ENCODE measurements at places on chromosomes 3 and 15.
A peak's percentile ranks its signal among the peaks of the same experiment; 100 is the strongest.

DNA sequence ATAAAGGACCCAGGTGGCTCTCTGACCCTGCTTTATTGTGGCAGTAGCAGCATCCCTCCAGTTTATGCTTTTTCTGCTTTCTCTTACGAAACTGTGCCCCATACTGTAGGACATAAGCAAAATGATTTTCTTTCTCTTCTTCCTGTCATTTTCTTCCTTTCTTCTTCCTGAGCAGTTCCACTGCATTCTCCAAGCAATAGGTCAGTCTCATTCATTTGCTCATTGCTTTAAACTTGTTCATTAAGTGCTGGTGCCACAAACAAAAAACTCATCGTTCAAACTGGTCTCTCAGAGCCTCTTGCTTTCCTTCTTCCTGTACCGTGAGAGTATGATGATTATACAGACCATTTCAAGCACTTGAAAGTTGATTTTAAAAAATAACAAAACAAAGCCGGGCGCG lies 66.8 kb downstream of the PDE8A start:
- DNase-seq: no peak

DNA sequence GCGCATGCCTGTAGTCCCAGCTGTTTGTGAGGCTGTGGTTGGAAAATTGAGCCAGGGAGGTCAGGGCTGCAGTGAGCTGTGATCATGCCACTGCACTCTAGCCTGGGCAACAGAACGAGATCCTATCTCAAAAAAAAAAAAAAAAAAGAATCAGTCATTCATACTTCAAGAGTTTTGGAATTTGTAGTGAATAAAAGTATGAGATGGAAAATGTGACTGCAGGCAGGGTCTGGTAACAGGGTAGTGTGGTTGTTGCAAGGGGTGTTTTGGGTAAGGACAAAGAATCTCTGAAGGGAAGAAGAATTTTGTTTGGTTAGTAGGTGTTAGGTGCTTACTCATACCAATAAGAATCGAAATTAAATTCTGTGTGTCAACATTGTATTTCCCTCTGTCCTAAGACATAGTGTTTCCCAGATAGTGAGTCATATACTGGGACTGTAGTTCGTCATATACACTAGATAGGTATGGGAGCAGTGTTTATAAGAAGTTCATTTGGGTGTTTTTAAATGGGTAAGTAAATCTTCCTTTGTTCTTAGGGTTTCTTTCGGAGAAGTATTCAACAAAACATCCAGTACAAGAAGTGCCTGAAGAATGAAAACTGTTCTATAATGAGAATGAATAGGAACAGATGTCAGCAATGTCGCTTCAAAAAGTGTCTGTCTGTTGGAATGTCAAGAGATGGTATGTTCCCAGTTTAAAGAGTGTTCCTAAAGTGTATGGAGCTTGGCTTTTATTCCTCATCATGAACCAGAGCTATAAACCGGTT lies 14.2 kb downstream of the NR1D2 start:
- DNase-seq: no peak

DNA sequence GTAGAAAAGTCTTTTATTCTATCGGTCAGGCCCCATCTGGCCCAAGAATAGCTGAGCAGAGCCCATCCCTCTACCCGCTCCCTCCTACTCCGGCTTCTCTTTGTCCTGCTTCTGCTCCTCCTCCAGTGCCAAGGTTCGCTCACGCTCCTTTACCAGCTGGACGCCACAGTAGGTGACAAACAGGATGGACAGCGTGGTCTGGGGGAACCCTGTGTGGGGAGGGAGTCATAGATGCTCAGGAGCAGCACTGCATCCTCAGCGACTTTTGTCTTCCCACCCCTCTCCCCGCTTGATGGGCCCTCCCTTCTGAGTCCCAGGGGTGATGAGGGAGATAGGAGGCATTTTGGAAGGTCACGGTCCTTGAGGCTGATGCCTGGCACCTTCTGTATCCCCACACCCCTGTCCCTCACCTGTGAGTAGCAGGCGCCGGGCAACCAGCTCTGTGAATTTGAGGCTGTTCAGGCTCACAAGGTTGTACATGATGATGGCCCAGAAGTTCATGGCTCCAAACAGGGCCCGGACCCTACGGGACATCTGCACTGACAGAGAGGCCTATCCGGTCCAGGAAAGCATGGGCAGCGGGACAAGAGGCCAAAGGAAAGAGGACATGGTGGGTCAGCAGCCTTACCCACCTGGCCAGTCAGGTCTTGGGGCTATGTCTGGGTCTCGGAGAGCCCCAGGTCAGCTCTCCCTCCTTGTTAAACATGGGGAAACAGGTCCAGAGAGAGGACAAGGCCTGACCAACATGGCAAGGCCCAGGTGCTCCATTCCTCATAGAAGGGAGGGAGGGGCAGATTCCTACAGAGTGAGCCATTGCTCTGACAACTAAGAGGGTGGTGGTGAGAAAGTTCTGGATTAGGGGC lies 7.6 kb downstream of the KLHL40 start:
- DNase-seq: no peak

- DNase-seq: no peak
These were observed 8.5 kb upstream of the SYNM start for GRCh38 chr15:99096173-99096893.

DNA sequence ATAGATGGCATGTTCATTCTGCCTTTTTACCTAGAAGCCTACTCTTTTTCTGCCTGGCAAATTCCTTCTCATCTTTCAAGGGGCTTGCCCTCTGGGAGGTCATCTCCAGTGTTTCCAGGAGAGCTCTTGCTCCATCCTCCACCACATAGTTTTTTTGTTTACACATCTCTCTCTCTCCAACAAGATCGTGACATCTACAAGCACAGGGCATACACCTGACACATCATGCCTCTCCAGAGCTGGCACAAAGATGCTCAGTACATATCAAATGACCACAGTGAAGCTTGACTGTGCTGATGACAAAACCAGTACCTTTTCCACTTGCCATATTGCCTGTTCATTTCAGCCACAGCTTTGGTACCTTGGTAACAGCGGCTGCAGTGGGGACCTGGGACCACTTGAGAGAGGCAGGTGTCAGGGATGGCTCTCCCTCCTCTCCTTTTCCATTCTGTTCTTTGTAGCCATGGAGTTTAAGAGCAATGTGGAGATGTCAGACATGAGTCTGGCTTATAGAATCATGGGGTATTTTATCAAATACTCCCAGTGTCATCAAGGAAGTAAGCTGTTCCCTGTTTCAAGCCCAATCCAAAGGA lies 15.4 kb downstream of the ALPK3 start:
- no peak for DNase-seq

GRCh38 chr3:37607604-37608003 lies 254.1 kb upstream of the CTDSPL start:
- DNase-seq: no peak

- DNase-seq: no peak
These were observed 51.0 kb downstream of the MCF2L2 start for GRCh38 chr3:183377307-183377959.

- DNase-seq: no peak
These were observed 4.1 kb upstream of the PAK6 start for GRCh38 chr15:40234783-40235182.

DNA sequence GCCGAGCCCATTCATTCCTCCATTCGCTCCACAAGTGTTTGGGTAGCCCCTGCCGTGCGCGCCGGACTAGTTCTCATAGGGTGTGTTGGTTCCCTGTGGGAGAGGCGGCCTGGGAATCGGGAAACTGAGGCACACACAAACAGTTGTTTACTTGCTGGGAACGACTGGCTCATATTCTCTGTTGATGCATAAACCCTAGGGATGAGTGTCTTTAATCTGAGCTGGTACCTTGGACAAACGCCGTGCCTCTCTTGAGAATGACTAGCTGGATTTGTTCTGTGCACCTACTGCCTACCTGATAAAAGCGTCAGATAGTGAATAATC lies 737 bp downstream of the DNAJA4 start:
- DNase-seq: no peak

DNA sequence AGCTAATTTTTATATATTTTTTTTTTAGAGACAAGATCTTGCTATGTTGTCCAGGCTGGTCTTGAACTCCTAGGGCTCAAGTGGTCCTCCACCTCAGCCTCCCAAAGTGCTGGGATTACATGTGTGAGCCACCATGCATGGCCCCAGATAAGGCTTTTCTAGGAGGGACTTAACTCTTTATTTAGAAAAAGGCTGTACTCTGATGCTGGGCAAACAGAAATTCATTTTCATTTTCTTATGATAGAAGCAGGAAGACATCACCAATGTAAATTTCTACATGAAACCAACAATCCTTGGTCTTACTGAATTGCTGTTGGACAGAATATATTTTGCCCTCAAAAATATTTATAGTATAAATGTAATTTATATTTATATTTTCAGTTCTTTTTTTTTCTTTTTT lies 9.6 kb downstream of the NIPA1 start:
- no peak for DNase-seq

- no peak for DNase-seq
These were observed 138.3 kb downstream of the RYR3 start for GRCh38 chr15:33448961-33449606.

DNA sequence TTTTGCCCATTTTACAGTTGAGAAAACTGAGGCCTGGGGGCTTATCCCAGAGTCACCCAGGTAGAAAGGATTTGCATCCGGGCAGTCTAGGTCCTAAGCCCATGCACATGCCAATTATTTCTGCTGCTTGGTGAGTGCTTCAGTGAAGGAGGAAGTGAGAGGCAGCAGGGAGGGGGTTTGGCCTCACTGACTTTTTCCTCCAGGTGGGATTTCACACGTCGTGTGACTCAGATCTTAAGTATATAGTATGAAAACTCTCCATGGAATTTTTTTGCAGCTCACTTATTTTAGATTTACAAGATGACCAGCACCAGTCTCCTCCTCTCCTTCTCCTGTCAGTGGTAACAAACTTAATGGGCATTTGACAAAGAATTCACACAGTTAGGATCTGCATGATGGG lies 4.6 kb downstream of the ITGA11 start:
- no peak for DNase-seq

DNA sequence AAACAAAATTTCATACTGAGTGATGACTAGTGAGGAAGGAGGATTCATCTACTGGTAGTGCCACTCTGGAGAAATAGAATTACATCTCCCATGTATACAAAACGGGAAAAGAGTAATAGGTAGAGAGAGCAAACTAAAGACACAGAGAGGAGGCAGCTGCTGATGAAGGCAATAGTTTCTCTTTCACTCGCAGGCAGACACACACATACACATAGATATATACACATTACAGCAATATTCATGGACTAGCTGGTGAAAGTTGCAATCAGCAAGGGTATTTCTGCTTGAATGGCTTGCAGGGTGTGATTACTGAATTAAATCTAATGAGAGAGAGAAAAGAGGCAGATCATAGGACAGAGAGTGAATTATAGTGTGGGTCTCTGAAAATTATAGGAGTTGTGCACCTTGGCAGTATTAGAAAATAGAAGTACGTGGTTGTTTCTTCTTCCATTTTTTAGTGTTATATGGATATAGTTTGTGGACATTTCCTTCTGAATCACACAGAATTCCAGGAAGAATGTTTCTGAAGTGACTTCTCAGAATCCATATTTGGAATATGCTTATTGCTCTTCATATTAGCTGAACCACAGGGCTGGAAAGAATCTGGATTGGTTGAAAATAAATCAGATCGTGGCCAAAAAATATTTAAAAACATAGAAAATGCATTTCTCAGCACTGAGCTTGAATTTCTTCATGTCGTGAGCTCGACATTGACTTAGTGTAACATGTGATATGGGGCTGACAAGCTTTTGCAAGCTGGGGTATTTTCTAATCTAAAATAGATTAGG lies 991.2 kb downstream of the TUSC7 start:
- DNase-seq: no peak

DNA sequence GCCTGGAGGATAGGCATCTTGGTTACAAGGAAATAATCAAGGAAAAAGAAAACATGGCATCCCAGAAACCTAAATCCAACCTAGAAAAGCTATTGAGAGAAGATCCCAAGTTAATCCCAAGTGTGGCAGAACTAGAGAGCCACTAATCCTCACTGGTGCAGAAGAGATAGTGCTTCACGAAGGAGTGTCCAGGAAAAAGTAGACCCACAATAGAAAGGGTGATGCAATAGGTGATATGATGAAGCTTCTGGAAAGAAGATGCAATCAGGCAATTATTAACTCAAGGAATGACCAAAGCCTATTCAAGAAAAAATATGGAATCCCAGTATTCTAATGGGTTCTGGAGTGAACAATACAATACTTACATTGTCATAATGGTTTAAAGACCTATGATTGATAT lies 95.2 kb downstream of the AQP9 start:
- no peak for DNase-seq

DNA sequence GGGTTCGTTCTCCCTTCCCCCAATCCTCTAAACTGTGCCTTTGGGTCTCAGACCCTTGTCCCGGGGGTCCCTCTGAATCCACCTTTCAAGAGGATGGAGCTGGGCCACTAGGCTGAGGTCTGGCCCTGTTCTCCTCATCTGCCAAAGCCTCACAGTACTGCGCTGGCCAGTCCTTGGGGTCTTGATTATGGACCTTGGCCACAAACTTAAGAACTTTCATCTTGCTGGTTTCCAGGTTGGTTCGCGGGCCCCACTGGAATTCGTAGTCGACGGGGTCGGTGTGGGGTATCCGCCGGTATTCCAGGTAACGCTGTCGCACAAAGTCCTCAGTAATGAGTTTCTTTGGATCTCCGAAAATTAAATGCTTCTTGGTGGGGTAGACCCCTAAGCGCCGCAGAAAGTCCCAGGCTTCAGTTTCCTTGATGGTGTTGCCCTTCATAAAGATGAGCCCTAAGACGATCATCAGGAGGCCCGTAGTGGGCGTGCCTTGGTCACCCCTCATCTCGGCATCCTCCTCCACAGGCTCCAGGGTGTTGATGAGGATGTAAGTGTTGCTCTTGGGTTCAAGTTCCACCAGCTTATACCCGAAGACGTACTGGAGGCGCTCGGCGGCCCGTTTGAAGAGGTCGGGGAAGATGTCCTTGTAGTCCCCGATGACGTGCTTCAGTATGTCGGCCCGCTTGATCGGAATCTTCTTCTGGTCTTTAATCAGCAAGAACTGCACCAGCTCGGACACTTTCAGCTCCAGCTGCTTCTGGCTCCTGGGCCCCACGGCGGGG lies 727 bp downstream of the NSMCE3 start:
- peak; percentile 19 for DNase-seq

DNA sequence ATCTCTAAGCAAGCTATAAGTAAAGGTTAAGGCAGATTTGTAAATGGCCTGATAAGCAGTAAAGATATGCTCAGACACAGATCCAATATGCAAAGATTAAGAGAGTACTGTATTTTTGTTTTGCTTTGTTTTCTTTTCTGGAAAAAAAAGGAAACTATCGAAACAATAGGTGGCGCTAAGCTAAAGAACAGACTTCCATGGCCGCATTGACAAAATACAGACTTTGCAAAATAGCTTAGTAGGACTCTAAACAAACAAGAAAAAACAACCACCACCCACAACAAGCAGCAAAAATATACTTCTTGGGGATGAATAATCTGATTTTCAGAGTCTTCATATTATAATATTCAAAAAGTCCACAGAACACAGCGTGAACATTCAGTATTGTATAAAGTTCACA lies 758.4 kb upstream of the ROBO1 start:
- no peak for DNase-seq

GRCh38 chr3:114527036-114527644 lies 233.3 kb downstream of the TIGIT start:
- no peak for DNase-seq

All from stimulated activated CD8-positive, alpha-beta memory T cell treated with anti-CD3 and anti-CD28 coated beads, Interleukin-4, amount 100 ng/mL, for 24 hours (primary cell).